HCT116 (cell line): ENCODE measurements at places on chromosomes 2 and 18. TPM values are rescaled to one million over a fixed set of nuclear protein-coding genes. Genes with fewer than 3 reads are reported as not detected.
A peak's percentile ranks its signal among the peaks of the same experiment; 100 is the strongest.

GRCh38 chr2:184834699-184835397 lies 236.5 kb downstream of the ZNF804A start:
- no peaks in the 10 kb centered on the region for H3K36me3 ChIP-seq
- H3K27ac ChIP-seq, result no peak overlapping the region
- H3K27me3 ChIP-seq, result no peaks in the 10 kb centered on the region

DNA sequence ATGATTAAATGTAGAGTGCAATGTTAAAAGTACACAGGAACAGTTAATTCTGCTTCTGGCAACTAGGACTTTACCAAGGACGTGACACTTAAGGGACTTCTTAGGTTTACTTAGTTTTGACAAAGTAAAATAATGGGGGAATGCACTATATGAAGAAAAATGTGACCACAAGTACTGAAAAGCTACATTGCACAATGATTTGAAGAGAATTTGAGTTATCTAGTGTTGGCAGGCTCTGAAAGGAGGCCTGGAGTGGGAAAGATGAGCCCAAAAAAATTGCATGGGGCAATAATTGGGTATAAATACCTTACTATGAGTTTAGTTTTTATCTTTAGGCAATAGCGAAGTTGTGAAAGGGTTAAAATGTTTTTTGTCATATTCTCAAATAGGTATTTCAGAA lies 173.7 kb downstream of the DOK6 start:
- no peaks in the 10 kb centered on the region for H3K4me1 ChIP-seq
- DNase-seq, result no peak
- no peak overlapping the region for H3K27ac ChIP-seq
- H3K36me3 ChIP-seq, result no peaks in the 10 kb centered on the region
- no peak overlapping the region for H3K4me3 ChIP-seq

- H3K27me3 ChIP-seq, result no peaks in the 10 kb centered on the region
- no peak overlapping the region for H3K27ac ChIP-seq
- no peak for DNase-seq
Observed at GRCh38 chr2:122328816-122329215, 573.4 kb downstream of the TSN start.

GRCh38 chr2:96185516-96185915 lies 23.1 kb downstream of the STARD7 start:
- no peak overlapping the region for H3K4me3 ChIP-seq
- H3K27me3 ChIP-seq, result no peaks in the 10 kb centered on the region
- peaks cover 24% of the 10 kb centered on the region for H3K36me3 ChIP-seq

DNA sequence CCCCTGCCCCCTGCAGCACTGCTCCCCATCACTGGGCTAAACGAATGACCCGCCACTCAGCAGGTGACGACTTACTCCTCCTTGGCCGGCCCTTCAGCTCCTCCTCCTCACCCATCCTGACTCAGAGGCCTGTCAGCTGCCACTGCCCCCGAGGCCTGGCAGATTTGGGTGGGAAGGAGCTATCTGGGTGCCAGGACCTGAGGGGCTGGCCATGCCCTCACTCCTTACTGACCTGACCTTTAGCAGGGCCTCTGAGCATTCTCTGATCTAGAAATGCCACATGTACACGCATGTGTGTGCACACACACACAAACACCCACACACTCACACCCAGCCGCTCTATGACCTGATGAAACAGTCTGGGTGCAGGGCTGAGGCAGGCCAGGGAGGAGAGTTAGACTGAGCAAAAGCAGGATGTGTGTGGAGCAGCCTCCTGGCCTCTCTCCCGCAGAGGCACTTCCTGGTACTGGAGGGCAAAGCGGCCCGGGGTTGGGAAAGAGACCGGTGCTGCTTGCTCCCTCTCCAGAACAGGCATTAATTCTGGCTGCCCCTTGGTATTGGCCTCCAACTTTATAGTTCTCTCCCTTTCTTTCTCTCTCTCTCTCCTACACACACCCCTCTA lies 68.0 kb downstream of the ZFP36L2 start:
- peak overlapping the region; percentile 16; the same call in 1 of the 2 replicates for H3K4me3 ChIP-seq
- peak; percentile 19 for DNase-seq
- no peaks in the 10 kb centered on the region for H3K36me3 ChIP-seq
- no peaks in the 10 kb centered on the region for H3K27me3 ChIP-seq
- peak overlapping the region; percentile 51 for H3K27ac ChIP-seq
- peaks cover 49% of the 10 kb centered on the region for H3K4me1 ChIP-seq

DNA sequence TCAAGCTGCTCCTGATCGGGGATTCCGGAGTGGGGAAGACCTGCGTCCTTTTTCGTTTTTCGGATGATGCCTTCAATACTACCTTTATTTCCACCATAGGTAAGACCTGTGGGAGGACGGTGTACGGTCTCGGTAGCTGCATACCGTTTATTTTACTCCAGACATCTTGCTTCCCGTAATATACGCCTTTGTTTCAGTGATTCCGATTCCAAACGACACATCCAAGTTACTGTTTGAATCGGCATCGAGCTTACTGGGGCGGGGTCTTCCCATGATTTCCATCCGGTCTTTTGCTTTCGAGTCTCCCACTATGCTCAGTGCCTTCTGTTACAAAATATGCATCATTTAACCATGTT lies 731 bp downstream of the RAB10 start:
- peak overlapping the region; percentile 93 for H3K27ac ChIP-seq
- H3K4me1 ChIP-seq, result peaks cover 33% of the 10 kb centered on the region
- peak overlapping the region; percentile 99 for H3K4me3 ChIP-seq

- H3K4me3 ChIP-seq, result no peak overlapping the region; the same call in 1 of the 2 replicates
- peak overlapping the region; percentile 84 for H3K27ac ChIP-seq
- no peaks in the 10 kb centered on the region for H3K36me3 ChIP-seq
Observed at GRCh38 chr2:37590119-37590571, 81.3 kb downstream of the CDC42EP3 start.

GRCh38 chr2:208025814-208026184 lies 472 bp upstream of the PLEKHM3 start:
- H3K27ac ChIP-seq, result peak overlapping the region; percentile 29
- no peak for DNase-seq
- H3K36me3 ChIP-seq, result no peaks in the 10 kb centered on the region
- H3K27me3 ChIP-seq, result no peaks in the 10 kb centered on the region
- H3K4me3 ChIP-seq, result peak overlapping the region; percentile 92

DNA sequence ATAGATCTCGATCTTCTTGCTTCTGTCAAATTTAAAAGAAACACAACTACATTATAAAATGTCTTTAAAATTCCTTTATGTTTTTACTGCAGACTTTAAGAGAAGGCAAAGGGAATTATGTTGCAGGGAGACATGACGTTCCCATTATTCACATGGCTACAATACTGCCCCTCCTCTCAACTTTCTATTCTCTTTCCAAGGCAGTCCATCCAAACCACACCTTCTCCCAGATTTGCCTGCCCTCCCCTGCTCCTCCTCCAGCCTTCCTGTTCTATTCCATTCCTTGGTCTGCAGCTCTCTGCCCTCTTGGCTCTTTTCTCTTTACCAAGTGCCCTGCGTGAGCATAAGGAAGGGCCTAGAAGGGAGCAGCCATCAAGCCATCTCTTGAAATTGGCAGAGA lies 61.3 kb downstream of the NABP1 start:
- no peak for DNase-seq
- no peak overlapping the region for H3K4me3 ChIP-seq
- H3K27me3 ChIP-seq, result no peaks in the 10 kb centered on the region
- H3K4me1 ChIP-seq, result no peaks in the 10 kb centered on the region
- H3K36me3 ChIP-seq, result no peaks in the 10 kb centered on the region
- no peak overlapping the region for H3K27ac ChIP-seq

DNA sequence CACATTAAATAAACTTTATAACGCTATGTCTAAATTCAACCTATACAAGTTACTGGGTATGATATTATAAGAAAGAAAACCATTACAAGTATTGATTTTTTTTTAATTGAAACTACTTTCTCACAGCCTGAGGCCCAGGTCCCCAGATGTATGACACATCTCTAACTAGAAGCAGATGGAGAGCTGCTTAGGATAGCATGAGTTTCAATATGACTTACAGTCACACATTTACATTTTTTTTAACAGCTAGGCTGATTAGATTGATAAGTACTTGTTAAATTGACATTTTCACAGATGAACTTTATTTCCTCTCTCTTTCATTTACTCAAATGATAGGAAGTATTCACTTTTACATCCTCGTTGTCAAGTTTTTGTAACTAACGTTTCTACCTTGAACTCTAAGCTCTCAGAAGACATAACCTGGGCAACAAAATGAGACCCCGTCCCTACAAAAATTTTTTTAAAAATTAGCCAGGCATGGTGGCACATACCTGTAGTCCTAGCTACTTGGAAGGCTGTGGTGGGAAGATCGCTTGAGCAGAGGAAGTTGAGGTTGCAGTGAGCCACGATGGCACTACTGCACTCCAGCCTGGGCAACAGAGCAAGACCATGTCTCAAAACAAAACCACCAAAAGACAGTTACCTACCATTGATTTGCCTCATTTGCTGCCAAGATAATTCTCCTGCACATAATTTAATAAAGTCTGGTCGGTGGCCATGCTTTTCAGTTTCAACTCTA lies 52.4 kb downstream of the STK39 start:
- peak overlapping the region; percentile 99 for H3K27ac ChIP-seq
- no peak for DNase-seq
- H3K4me3 ChIP-seq, result no peak overlapping the region
- H3K27me3 ChIP-seq, result no peaks in the 10 kb centered on the region
- H3K36me3 ChIP-seq, result no peaks in the 10 kb centered on the region

Gene FER1L5
- 0.91 TPM for total RNA-seq

Gene SGPP2
- total RNA-seq, result 1.6 TPM

Gene FAM161A
- 7.3 TPM for total RNA-seq

Gene RFTN2
- total RNA-seq, result not detected
